ENCODE measurements at places on chromosomes 11 and 22.

DNA sequence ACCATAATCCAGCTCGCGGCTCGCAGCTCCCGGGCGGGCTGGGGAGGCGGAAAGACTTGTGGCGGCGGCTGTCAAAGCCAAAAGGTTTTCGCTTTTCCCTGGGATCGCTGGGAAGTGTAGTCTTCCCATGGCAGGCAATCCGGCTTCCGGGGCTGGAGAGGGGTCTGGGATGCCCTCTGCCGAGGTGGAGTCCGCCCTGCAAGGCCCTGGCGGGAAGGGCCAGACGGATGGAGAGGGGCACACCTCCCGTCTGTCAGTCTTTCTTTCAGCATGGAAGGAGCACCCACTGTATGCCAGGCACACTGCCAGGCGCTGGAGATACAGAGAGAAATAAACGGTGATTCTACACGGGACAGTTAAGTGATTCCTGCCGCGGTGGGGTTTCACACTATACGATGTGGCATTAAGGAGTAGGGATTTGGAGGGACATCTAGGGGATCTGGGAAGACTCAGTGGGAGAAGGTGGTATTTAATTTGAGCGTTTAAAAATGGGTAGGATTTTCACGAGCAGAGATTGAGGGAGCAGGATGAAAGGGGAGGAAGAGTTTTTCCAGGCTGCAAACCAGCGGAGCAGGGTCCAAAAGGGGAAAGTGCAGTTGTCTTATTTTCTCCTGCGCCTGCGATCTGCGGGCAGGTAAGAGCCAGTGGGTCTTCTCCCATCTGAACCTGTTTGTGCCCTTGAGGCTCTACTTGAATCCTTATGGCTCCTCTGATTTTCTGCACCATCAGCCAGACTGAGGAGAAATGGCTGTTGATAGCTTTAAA is at the start of gene BACE1:
TSS of gene BACE1 (minus strand) at position 60 of the 765 bp plus-strand sequence. CDS start 461 bp downstream, outside the sequence.
- DNase-seq: no peak

DNA sequence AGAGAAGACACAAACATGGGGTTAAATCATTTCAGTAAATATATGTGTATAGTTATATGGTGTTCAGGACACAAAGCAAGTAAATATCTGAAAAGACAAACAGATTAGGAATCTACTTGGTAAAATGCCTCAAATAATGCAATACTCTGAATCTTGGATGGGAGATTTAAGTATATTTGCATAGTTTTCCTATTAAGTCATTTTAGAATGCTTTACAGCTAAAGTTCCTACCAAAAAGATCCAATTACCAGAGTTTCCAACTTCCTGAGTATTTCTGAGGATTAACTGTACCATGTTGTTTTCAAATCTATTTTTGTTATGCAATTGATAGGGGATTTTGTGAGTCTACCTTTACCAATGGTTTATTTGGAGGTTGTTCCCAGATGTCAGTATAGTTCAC is 424.4 kb upstream of the CCDC179 start:
- DNase-seq: no peak

- no peak for DNase-seq
These were observed 96.2 kb downstream of the RASSF10 start for GRCh38 chr11:13105237-13105844.

- no peak for DNase-seq
These were observed 16.8 kb upstream of the MUC6 start for GRCh38 chr11:1053121-1053901.

DNA sequence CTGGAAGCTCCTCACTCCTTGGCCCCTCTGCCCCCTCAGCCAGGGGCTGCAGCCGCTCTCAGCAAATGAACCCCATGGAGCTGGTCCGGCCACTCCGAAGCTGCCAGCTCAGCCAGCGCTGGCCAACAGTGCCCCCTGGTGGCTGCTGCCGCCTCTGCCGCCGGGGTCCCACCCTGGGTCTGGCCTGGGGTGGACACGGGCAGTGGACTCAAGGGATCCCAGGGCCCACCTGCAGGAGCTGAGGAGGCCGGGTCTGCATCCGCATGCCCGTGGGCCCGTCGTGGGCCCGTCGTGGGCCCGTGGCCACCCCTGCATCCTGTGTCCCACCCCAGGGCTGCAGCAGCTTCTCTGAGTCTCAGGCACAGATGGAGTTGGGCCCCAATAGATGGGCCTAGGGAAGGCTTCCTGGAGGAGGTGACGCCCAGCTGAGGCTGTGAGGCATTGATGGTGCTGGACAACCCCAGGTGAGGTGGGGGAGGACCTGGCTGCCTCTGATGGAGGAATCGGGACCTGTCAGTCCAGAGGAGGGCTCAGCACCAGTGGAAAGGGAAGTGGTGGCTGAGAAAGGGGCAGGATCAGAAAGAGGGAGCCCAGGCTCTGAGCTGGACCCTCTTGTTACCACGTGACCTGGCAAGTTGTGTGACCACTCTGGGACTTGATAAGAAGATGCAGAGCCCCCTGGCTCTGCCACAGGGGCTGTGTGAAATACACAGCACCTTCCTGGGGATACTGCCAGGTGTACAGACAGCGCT is 522.3 kb downstream of the BRD1 start:
- peak; percentile 58 for DNase-seq

GRCh38 chr22:17552737-17553136 is 10.6 kb upstream of the SLC25A18 start:
- DNase-seq: no peak

DNA sequence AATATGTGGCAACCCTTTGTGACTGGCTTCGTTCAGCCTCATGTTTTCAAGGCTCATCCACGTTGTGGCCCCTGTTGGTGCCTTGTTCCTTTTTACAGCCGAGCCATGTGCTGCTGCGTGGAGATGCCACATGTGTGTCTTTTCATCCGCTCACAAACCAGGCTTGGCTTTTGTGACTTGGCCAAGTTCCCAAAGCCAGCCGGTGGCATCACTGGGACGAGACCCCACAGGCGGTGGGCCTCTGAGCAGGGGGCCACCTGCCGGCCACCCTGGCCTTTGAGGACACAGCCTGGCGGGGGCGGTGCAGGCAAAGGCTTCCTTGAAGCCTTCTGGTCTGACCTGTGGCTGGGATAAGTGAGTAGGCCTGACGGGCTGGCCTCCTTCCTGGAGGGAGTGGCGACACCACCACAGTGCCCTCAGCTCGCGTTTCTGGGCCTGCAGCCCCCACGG is 10.5 kb downstream of the GRK2 start:
- peak; percentile 66 for DNase-seq

GRCh38 chr11:7444091-7444981 is 41.0 kb upstream of the OLFML1 start:
- DNase-seq: no peak

DNA sequence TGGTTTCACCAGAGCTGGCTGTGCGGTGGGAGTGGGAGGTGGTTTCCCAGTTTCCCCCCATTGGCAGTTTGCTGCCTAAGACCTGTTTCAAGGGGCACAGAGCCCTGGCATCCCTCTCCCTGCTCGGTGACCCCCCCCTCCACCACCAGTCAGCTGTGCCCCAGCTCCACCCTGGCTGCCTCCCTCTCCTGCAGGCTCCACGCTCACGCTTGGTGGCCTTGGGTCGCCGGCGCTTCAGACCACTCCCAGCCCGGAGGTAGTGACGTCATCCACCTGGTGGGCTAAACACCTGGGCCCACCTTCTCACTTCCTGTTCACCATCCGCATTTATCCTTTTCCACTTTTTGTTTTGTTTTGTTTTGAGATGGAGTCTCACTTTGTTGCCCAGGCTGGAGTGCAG is 7.8 kb downstream of the GAL start:
- no peak for DNase-seq

Measured in activated CD8-positive, alpha-beta memory T cell treated with anti-CD3 and anti-CD28 coated beads for 48 hours (primary cell).